ENCODE measurements at places on chromosomes 2 and 18.

DNA sequence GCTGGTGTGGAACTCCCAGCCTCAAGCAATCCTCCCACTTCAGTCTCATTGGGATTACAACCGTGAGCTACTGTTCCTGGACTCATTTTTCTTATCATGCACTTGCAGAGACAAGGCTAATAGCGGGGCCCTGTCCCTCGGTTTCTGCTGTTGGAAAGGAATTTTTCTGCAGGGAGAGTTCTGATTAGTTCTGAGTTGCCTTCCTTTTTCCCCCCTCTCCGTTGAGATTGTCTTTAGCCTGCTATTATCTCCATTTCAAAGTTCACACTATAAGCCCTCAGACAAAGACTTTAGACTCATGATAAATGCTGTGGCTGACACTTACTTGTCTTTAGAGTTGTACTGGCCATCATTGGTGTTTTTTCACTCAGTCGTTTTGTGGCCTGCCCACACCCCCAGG, 97.2 kb downstream of the NCOA1 start:
- no peak overlapping the region for H3K4me3 ChIP-seq
- H3K27ac ChIP-seq, result no peak overlapping the region

- no peaks in the 10 kb centered on the region for H3K36me3 ChIP-seq
- no peaks in the 10 kb centered on the region for H3K27me3 ChIP-seq
- H3K27ac ChIP-seq, result no peak overlapping the region
- DNase-seq, result no peak
Measured at GRCh38 chr2:225276207-225276606, 123.3 kb upstream of the NYAP2 start.

- H3K4me3 ChIP-seq, result no peak overlapping the region
- peaks cover 7% of the 10 kb centered on the region for H3K36me3 ChIP-seq
- peak; percentile 26 for DNase-seq
- peaks cover 20% of the 10 kb centered on the region for H3K4me1 ChIP-seq
- peak overlapping the region; percentile 35 for H3K27ac ChIP-seq
Measured at GRCh38 chr18:8834881-8835280, 129.5 kb downstream of the MTCL1 start.

DNA sequence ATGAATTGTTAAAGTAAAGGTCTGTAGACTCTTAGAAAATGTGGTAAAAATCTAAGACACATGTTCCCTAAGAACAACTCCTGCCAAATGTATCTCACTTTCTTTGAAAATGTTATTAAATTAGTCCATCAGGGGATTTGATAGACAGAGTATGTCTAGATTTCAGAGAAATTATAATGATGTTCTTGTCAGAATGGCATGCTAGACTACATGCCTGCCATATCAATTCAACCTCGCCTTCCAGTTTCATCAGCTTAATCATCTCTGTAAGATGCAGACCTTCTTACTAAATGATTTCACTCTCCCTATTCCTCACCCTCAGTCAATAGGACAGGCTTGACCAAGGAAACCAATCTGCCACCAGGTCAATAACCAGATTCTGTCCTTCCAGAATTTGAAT, 368.4 kb downstream of the TXNL1 start:
- H3K36me3 ChIP-seq, result no peaks in the 10 kb centered on the region
- no peak overlapping the region for H3K4me3 ChIP-seq
- no peak for DNase-seq

DNA sequence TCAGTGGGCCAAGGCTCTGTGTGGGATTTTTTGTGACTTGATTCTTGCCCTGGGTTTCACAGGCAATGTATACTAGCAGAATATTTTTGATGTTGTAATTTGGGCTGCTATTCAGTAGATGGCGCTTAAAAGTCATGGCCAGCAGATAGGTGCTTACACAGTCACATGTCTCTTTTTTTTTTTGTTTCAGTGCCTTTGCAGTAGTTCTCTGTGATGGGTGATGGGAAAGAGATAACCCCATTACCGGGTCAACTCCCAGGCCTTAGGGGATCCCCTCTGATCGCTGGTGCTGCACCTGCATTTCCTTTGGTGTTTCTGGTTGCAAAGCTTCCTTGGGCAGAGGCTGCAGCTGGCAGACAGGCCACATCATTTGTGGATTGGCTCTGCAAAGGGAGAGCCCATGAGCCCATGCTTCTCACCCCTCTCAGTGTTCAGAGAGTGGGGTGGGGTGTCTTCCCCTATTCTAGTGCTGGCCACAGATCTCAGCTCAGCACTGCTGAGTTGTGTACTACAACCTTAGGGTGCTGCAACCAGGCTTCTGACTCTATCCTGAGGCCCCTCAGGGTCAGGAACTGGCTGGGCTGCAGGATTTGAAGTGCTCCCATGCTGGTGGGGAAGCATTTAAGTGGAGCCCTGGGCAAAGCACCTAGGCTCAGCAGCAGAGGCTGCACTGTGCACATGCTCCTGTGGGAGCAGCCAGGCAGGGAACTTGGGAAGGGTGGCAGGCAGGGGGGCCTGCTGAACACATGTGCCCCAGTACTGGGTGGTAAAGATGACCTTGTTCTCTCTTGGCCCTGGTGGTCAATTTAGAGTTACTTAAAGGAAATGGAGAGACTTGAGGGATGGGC, 219.8 kb upstream of the SPHKAP start:
- H3K36me3 ChIP-seq, result no peaks in the 10 kb centered on the region
- no peak for DNase-seq
- H3K4me3 ChIP-seq, result no peak overlapping the region

GRCh38 chr2:107529146-107529545, 297.5 kb upstream of the RGPD4 start:
- H3K27ac ChIP-seq, result no peak overlapping the region
- H3K4me3 ChIP-seq, result no peak overlapping the region
- no peaks in the 10 kb centered on the region for H3K4me1 ChIP-seq
- H3K27me3 ChIP-seq, result no peaks in the 10 kb centered on the region
- peak; percentile 7 for DNase-seq

DNA sequence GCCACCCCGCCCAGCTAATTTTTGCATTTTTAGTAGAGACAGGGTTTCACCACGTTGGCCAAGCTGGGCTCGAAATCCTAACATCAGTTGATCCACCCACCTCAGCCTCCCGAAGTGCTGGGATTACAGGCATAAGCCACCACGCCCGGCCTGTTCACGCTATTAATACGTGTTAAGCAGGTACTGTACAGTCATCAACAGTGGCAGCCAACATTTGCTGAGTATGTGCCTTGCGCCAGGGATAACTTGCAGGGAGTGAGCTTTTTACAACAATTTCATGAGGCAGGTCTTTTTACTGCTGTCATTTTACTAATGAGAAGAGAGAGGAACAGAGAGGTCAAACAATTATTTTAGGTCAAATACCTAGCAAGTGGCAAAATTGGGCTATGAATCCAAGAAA, 115.2 kb downstream of the AP1S3 start:
- H3K36me3 ChIP-seq, result no peaks in the 10 kb centered on the region
- no peak overlapping the region for H3K27ac ChIP-seq
- no peak for DNase-seq

DNA sequence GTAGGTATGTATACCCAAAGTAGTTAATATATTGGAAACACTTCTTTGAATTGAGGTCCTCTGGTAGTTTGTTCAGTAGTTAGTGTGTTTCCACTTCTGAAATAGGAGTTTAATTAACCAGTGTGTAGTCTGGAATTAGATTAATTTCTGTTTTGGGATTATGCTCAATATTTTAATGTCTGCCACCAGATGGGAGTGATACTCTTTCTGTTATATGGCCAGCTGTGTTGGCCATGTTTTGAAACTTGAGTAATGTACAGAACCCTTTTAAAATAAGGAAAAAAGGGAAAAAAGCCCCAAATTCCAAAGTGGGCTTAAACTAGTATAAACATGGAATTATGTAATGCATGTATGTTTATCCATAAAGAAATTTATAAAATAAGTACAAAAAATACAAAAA, 147.7 kb downstream of the CTNNA2 start:
- no peak overlapping the region for H3K27ac ChIP-seq
- peak; percentile 1 for DNase-seq
- H3K27me3 ChIP-seq, result no peaks in the 10 kb centered on the region
- no peaks in the 10 kb centered on the region for H3K4me1 ChIP-seq
- no peaks in the 10 kb centered on the region for H3K36me3 ChIP-seq

GRCh38 chr2:28606986-28607441, 111.2 kb downstream of the PLB1 start:
- H3K4me1 ChIP-seq, result peaks cover 6% of the 10 kb centered on the region
- no peak overlapping the region for H3K27ac ChIP-seq
- DNase-seq, result no peak
- no peaks in the 10 kb centered on the region for H3K27me3 ChIP-seq

DNA sequence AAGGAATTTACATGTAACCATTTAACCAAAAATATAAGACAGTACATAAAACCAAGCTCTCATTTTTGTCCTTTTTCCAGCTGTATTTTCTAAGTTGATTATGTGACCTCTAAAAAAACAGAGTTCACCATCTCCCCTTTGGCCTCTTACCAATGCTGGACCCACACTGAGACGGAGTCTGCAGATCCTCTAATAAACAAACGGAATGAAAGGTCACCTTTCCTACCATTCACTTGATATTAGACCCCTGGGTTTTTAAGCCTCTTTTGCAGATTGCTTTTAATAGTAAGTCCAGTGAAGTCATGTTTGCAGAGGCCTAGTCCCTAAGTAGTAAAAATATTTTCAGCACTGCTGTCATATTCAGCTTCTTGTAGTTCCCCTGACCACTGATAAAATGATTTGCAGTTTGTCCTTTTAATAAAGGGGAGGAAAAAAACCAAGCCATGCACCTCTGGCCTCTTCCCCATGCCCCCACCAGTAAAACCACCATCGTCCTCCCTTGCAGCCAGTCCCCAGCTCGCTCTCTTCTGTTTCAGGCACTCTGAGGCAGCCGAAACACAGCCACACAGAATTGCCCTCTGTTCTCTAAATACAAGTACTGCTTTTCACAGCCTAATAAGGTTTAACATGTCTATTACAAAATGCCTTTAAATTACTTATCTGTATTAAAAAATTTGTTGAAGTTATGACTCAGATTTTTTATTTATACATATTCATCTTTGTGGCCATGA, 427.5 kb downstream of the PARD3B start:
- H3K27me3 ChIP-seq, result no peaks in the 10 kb centered on the region
- no peaks in the 10 kb centered on the region for H3K4me1 ChIP-seq
- H3K36me3 ChIP-seq, result no peaks in the 10 kb centered on the region
- H3K4me3 ChIP-seq, result no peak overlapping the region
- DNase-seq, result no peak

DNA sequence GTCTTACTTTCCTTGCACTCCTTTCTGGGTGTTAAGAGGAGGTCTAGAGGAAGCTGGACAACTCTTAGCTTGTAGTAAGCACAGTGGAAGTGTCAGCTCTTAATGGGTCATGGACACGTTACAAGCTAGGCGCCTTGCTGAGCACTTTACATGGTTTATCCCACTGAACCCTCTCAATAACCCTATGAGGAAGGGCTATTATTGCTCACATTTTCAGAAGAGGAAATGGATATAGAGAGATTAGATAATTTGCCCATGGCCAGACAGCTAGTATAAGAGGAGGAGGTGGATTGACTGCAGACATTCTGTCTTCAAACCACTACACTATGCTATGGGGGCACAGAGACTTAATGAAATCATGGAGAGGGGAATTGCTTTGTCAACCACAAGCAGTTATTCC, 8.3 kb upstream of the IL1RN start:
- H3K27me3 ChIP-seq, result no peaks in the 10 kb centered on the region
- H3K27ac ChIP-seq, result no peak overlapping the region
- no peak for DNase-seq
- no peaks in the 10 kb centered on the region for H3K36me3 ChIP-seq
- peaks cover 10% of the 10 kb centered on the region for H3K4me1 ChIP-seq
- H3K4me3 ChIP-seq, result no peak overlapping the region

DNA sequence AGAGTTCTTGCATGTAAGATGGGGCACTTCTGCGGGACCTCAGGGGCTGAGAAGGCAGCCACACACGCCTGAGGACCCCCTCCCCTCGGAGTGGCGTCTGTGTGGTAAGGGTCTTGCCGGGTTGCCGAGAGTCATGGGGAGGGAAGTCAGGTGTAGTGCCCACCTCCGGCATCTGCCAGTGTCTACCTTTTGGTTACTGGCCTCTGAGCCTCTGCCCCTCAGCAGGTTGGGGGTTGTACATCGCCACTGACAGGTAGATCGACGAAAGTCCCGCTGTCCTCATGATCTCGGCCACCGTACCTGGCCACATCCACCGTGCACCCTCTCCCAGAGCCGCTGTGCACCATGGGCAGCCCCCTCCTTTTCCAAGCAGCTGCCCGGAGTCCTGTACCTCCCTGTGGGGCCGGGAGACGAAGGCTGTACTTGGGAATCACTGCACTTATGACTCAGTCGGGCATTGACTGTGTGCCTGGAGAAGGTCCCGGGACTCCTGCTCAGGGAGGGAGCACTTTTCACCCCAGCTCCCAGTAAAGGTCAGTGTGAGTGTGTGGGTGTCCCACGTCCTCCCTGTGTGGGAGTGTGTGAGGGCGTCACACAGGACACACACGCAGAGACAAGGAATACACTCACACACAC, 332.4 kb upstream of the MYT1L start:
- H3K4me3 ChIP-seq, result no peak overlapping the region
- H3K27me3 ChIP-seq, result no peaks in the 10 kb centered on the region
- no peak overlapping the region for H3K27ac ChIP-seq
- peak; percentile 24 for DNase-seq

DNA sequence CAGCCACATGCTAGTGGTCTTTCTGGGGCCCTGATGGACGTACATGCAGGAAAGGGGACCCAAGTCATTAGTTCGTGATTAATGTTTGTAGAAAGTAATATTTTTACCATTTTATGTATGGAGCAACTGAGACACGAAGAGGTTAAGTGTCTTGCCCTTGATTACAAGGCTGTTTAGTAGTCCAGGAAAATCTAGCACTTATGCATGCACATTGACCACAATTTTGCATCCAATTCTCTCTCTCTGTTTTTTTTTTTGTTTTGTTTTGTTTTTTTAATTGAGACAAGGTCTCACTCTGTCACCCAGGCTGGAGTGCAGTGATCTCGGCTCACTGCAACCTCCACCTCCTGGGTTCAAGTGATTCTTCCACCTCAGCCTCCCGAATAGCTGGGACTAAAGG, 8.3 kb upstream of the GATA6 start:
- H3K27ac ChIP-seq, result no peak overlapping the region
- no peak overlapping the region for H3K4me3 ChIP-seq
- peaks cover 80% of the 10 kb centered on the region for H3K27me3 ChIP-seq

- H3K4me3 ChIP-seq, result no peak overlapping the region
- peak; percentile 16 for DNase-seq
- no peaks in the 10 kb centered on the region for H3K27me3 ChIP-seq
- no peaks in the 10 kb centered on the region for H3K4me1 ChIP-seq
Measured at GRCh38 chr18:63307551-63308200, 11.9 kb downstream of the BCL2 start.

GRCh38 chr2:41647468-41648050, 400.3 kb upstream of the PKDCC start:
- no peak overlapping the region for H3K27ac ChIP-seq
- H3K27me3 ChIP-seq, result no peaks in the 10 kb centered on the region
- H3K4me1 ChIP-seq, result no peaks in the 10 kb centered on the region
- no peak overlapping the region for H3K4me3 ChIP-seq
- H3K36me3 ChIP-seq, result no peaks in the 10 kb centered on the region

All from GM23248 (cell line).